NT2/D1 (cell line): ENCODE measurements at places on chromosomes 5 and 9.

GRCh38 chr5:128036950-128037349, 46.6 kb upstream of the SLC12A2 start:
- DNase-seq: no peak

DNA sequence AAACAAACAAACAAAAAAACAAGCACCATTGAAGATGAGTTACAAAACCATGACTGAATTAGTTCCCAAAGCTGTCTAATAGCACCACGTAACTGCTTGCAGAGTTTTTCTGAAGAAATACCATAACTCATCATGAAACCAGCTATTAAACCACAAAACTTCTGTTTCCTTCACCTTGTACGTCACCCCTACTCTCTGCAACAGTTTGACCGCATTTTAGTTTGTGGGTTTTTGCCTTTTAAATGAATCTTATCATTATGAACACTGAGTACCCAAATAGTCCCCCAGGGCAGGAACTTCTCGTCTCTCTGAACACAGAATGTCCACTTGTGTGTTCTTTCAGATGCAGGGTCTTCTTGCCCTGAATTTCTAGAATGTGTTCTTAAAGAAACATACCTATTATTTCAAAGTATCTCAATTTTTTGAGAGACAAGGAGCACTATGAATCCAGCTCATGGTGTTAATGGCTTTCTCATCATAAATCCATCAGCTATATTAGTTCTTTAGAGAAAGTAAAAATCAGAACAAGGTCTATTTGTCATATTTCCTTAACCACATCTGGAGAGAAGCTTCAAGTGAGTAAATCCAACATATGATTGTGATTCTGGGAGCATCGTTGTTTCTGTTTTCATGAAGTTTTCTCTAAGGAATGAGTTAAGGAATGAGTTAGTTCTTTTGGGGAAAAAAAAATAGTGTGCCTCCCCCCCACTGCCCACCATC, 210.6 kb downstream of the AUH start:
- DNase-seq: no peak

- no peak for DNase-seq
Measured at GRCh38 chr5:88248743-88249540, 19.7 kb downstream of the TMEM161B start.

DNA sequence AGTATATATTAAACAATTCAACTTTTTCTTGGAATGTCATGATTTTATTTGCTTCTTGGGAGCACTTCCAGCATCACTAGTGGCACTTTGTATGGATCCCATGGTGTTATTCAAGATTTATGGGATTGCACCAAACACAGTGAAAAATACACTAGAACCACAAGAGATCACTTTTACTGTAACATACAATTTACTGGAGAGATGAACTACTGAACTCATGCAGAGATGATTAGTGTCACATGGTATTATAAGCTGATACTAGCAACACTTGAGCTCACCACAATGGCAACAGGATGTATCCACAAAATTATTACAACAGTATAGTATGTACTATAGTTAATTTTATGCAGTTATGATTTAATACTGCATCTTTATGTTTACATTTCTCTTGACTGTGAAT, 16.3 kb upstream of the SLC36A2 start:
- no peak for DNase-seq

- DNase-seq: no peak
Measured at GRCh38 chr9:32554107-32554506, 1.7 kb upstream of the TOPORS start.

DNA sequence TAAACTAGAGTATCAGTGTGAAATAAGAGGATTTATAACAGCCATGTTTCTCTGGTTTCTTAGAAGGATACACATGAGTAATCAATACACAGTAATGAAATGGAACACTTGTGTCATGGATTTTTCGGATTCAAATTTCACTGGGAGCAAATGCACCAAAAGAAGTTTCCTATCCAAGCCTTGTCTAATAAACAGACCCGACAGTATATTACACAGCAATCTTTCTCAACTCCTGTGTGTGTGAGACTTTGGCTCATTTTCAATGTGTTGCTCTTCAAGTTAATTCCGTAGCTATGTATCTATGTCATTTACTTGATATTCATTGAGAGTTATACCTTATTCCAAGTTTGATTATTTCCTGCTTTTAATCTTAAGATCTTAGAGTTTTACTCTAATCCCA, 930.2 kb downstream of the MAT2B start:
- DNase-seq: no peak

DNA sequence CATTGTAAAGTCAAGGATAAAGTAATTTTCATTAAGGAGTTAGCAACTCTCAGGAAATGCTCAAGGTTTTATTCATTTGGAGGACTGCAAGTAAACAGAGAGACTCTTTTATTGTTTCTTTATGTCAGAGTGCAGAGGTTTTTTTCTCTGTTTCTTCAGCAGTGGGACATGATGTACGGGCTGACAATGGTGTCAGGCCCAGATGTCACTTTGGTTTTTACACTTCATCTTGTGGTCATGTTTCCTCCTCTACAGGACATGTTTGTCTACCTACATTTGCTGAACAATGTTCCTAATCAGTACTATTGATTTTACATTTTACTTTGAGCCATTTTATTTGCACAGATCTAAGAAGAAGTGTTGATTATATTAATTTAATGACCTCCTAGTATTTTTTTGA, 72.8 kb upstream of the PARP8 start:
- DNase-seq: no peak
